CD4-positive, alpha-beta T cell treated with Interleukin-4 for 4 hours (primary cell): ENCODE measurements at places on chromosomes 12 and 14.

DNA sequence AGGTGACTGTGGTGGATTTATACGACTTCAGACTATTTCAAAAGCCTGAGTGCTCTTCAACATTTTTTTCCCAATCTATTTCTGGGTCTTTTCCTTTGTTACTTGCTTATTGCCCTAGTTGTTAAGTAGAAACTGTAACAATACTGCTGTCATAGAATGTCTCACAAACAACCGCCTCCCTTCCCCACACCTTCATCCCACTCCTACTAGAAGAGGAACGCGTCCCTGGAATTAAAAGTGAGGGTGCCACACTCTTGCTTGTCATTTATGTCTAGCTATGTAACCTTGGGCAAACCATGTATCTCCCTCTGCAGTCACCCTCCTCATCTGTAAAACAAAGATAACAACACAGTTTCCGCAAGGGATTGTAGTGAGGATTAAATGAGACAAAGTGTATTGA is 8.6 kb downstream of the BRAP start:
- DNase-seq = no peak

GRCh38 chr14:99513183-99513694 is 32.0 kb downstream of the CCNK start:
- DNase-seq = no peak

GRCh38 chr14:44820230-44820964 is 141.3 kb downstream of the KLHL28 start:
- no peak for DNase-seq

DNA sequence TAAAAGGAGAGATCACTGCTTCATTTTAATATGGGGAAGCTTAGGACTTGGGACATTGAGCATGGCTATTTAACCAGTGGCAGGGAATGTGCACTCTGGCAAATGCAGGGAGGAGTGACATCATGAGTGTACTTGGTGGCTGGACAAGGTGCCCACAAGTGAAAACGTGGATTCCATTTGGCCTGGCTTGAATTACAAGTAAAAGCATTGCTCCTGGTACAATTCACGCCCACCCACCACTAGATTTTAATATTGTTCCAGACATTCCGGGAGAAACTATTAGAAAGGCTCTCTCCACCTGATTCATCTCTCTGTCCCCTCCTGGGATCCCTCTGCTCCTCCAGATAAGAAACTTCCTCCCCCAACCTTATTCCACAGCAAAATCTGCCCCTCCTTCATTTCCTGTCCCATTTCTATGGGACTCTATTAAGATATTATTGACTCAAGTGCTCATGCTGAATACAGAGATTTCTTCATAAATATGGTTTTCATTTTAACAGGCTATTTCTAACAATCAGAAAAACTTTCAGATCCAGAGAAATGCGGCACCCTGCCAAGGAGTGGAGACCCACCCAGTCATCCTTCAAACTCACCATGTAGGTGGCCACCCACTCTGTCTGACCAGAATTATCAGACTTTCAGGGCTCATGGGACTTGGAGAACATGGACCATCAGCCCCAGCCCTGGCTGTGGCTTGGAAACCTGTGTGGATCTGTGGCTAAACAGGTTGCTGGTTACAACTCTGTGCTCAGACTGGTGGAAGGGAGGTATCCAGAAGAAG is 43.2 kb downstream of the SSPN start:
- DNase-seq = no peak

- no peak for DNase-seq
Measured at GRCh38 chr14:52950410-52950897, 396 bp downstream of the FERMT2 start.

- DNase-seq = no peak
Measured at GRCh38 chr12:75751769-75752471, 240.5 kb upstream of the KRR1 start.

DNA sequence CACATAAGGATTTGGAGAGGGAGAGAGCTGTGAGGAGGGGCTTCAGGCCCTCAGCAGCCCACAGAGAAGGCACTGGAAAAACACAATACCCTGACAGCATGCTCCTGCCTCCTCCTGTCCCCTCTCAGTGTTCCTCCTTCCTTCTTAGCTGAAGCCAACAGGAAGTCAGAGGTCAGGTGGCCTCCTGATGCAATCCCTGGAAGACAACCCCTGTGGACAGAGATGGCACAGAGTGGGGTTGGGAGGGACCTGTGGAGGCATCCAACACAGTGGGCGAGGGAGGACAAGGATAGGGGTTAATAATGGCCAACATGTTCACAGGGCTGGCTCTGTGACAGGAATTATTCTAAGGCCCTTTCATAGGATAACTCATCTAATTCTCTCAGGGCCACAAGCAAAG is 15.4 kb upstream of the IFI27L2 start:
- DNase-seq = no peak

- DNase-seq = no peak
Measured at GRCh38 chr12:71759941-71760340, 5.3 kb downstream of the RAB21 start.

GRCh38 chr12:122942637-122943036 is 23.6 kb downstream of the ABCB9 start:
- DNase-seq = peak; percentile 37

GRCh38 chr12:80064951-80065350 is 34.4 kb upstream of the OTOGL start:
- DNase-seq = no peak

- no peak for DNase-seq
Measured at GRCh38 chr14:74569806-74570591, 42.0 kb downstream of the LTBP2 start.

DNA sequence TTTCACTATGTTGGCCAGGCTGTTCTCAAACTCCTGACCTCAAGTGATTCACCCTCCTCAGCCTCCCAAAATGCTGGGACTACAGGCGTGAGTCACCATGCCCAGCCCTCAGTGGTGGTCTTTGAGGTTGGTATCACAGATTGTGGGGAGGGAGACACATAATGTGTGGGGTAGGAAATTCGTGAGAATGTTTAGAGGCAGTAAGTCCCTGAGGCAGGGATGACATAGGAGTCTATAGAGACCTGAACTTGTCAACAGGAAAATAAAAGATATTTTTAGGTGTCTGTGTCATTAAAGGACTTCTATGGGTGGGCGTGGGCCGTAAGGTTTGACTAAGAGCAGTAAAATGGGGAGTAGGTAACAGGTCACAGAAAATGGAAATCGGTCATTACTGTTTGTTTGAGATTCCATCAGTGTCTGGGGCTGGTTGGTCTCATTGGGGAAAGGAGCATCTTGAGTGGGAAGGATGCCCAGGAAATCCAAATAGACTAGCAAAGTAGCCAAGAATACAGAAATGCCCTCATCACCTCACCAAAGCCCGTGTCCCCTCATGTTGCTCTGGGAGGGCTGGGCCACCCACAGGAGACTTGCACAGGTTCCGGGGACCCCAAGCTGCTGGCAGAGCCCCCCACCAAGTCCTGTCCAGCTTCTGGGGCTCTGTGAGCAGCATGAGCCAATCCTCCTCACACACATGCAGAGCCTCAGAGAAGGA is 63.6 kb upstream of the BCL2L14 start:
- DNase-seq = peak; percentile 91

- no peak for DNase-seq
Measured at GRCh38 chr12:94437303-94437702, 22.4 kb downstream of the CEP83 start.

- DNase-seq = no peak
Measured at GRCh38 chr12:53061404-53062010, 11.6 kb downstream of the TNS2 start.

- DNase-seq = no peak
Measured at GRCh38 chr12:9404031-9404430, 195.8 kb upstream of the PZP start.

- no peak for DNase-seq
Measured at GRCh38 chr14:64634558-64634957, 69.7 kb upstream of the PLEKHG3 start.

DNA sequence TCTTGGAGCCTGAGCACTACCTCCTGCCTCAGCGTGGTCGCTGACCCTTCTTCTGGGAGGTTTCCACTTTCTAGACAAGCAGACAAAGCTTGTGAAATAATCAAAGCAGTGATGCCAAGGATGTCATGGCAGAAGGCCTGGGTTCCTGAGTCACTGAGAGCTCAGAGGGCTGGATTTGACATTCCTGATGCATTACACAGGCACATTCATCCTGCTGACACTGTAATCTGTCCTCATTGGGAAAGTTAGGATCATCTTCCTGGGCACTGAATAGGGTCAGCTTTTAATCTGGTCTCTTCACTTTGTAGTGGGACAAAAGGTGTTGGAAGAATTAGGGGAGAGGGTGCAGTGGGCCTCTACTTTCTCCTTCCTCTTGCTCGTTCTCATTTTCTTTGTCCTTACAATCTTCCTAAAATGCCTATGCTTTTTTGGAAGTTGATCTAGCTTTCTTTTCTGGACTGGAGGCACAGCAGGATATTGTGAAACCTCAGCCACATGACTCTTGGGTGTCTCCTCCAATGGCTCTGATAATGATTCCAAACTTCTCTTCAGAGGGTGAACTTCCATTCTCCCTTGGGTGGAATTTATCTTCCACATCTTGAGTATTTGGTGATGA is 29.6 kb downstream of the EEA1 start:
- no peak for DNase-seq

GRCh38 chr14:99573436-99574098 is 30.4 kb downstream of the CCDC85C start:
- DNase-seq = no peak

GRCh38 chr12:113863455-113863845 is 102.7 kb downstream of the RBM19 start:
- no peak for DNase-seq

GRCh38 chr12:112261559-112261958 is 120.7 kb downstream of the HECTD4 start:
- no peak for DNase-seq

- no peak for DNase-seq
Measured at GRCh38 chr12:101749657-101750056, 10.4 kb upstream of the SYCP3 start.

GRCh38 chr12:13203034-13203922 is 6.8 kb downstream of the EMP1 start:
- no peak for DNase-seq

GRCh38 chr12:59118356-59118755 is 198.1 kb upstream of the LRIG3 start:
- DNase-seq = no peak

DNA sequence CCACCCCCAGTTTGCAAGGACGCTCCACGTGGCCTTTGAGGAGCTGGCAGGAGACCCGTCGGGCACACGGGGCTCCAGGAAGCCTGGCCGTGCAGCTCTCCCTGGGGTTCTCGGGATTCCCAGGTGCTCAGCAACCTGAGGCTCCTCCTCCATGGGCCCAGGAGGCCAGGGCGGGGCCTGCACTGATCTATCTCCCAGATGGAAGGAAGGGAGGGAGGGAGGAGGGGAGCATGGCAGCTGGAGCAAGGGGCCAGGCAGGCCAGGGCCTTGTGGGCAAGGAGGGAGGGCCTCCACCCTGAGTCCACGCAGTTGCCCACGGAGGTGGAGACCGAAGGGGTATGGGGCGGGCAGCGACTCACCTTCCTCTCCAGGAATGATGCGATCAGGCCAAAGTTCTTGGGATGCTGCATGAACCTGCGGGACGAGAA is 127.3 kb downstream of the RFLNA start:
- no peak for DNase-seq
